ENCODE measurements at places on chromosomes 12 and 14.

- no peak for DNase-seq
Measured at GRCh38 chr12:26935636-26936378, 2.0 kb downstream of the INTS13 start.

DNA sequence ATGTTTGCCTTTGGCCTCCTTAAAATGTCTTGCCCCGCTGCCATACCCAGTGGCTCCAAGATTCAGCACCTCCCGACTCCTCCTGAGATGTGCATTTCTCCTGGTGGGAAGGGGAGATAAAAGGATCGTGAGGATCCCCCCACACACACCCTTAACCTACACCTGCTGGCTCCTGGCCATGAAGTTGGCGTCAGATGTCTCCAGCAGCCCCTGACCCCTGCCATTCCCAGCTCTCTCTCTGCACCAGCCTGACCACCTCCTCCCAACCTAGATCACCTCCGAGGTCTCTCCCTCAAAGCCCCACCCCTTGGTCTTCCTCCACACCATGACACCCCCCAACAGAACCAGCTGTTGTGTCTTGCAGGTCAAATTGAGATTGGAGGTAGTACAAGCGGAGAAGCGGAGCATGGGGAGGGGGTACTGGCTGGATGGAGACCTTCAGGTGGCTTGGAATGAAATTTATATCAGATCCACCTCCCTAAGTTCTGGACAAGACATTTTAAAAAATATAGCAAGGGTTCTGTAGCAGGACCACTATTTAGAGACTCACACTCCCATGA lies 151.1 kb upstream of the FKBP4 start:
- no peak for DNase-seq

DNA sequence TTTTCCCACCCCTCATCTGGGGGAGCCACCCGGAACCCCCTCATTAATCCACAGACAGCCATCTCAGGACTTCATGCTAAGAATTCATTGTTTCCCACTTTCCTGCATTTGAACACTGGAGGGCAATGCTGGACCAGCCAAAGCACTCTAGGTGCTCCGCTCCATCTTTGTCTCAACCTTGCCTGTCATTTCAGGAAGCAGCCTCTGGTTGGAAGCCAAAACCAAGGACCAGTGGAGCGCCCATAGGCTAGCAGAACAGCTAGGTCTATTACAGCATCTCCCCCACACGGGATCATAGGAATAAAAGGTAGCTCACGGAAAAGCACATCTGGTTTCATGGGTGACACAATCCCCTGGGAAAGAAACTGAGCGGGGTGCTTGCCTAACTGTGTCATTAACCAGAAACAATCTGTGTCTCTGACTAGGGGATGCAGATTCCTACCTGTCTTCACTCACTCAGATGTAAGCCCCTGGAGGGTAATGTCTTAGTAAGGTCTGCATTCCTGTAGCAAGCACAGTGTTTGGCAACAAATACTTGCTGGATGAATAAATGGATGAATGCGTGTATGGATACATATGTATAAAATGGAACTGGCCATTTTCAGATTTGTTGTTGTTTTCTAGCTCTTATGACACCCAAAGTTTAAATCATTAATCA lies 197.0 kb downstream of the DAD1 start:
- DNase-seq, result peak; percentile 65

- DNase-seq, result no peak
Measured at GRCh38 chr14:53875324-53875897, 81.2 kb downstream of the BMP4 start.

GRCh38 chr12:21223930-21224329 lies 92.9 kb downstream of the SLCO1B1 start:
- no peak for DNase-seq

DNA sequence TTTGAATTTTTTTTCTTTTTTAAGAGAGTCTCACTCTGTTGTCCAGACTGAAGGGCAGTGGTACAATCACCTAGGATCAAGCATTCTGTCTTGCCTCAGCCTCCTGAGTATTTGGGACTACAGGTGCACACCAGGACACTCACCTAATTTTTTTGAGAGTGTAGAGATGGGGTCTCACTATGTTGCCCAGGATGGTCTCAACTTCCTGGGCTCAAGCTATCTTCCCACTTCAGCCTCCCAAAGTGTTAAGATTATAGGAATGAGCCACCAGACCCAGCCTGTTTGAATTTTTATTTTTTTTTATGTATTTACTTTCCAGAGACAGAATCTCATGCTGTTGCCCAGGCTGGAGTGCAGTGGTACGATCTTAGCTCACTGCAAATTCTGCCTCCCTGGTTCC lies 11.3 kb downstream of the BAZ1A start:
- no peak for DNase-seq

- DNase-seq, result no peak
Measured at GRCh38 chr14:50347521-50347920, 35.4 kb downstream of the DMAC2L start.

DNA sequence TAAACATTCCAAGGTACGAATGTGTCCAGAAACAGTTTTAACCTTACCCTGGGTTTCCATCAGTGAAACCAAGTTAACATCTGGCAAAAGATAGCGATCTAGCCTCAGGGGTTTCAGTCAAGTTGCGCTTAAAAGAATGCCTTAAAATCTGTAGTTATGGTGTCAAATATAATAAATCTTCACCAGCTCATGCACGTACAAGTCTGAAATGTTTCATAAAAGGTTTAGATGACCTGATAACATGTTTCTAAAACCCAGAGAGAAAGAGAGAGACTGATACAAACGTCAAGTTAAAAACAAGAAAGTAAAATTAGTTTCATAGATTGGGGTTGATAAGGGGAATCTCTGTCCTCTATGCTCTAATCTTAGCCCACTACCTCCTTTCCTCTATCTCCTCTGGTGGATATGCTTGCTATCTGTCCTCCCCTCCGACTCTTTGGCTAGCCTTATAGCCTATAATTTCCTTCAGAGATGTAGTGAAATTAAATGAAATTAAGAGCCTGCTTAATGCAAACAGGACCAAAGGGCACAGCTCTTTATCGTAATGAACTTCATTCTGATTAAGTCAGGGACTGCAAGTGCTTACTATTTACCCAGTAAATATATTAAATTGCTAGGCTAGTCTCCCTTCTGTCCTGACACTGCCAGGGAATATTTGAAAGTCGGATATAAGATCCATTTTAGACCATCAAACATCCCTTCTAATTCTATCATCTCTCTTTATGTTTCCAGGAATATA lies 18.4 kb upstream of the FOS start:
- no peak for DNase-seq

DNA sequence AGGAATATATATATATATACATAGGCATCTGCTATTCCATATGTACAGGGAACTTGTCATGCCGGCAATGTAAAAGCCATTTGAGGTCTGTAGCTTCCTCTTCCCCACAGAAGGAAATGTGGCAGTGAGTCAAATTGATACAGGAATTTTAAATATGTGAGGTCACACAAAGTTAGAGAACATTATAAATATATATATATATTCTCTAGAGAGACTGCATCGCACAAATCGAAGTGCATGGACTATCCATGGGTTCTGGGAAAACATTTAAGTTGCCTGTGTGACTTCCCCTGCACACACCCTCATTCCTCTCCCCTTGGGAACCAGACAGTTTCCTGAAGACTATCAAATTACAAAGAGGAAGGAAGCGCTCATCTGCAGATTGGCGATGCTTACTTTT lies 100.9 kb upstream of the CCDC91 start:
- DNase-seq, result no peak

DNA sequence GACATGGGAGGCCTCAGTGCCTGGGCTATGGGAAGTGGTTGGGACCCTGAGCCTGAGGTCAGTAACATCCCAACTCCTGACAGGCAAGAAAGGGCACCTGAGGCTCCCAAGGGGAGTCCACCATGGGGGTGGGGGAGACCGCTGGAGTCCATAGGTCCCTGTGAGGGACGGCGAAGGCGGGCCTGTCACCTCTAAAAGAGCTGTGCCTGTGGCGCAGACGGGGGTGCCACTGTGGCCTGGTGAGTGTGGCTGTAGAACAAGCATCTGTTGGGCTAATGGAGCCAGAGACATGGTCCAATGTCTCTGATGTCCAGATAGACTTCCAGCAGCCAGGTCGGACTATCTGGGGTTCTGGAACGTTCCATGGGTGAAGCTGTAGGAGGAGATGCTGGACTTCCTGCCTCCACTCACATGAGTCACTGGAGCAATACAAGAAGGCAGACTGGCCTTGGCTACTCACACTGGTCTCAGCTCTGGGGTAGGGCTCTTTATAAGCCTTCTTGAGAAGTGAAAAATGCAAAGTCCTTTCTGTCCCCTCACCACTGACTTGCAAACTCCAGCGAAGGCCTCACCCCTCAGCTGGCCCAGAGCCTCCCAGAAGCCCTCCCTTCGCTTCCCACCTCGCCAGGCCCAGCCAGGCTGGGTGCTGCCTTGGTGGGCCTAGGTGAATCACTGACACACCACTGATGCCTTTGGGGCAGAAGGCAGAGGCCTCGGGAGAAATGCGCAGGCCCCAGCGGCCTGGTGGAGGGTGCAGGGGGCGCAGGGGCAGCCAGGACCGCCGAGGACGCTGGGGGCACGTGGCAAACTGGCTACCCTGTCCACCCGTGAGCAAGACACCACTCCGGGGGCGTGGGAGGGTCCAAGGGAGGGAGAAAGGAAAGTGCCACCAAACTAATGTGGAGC lies 1.1 kb upstream of the TRAF3 start:
- DNase-seq, result no peak

DNA sequence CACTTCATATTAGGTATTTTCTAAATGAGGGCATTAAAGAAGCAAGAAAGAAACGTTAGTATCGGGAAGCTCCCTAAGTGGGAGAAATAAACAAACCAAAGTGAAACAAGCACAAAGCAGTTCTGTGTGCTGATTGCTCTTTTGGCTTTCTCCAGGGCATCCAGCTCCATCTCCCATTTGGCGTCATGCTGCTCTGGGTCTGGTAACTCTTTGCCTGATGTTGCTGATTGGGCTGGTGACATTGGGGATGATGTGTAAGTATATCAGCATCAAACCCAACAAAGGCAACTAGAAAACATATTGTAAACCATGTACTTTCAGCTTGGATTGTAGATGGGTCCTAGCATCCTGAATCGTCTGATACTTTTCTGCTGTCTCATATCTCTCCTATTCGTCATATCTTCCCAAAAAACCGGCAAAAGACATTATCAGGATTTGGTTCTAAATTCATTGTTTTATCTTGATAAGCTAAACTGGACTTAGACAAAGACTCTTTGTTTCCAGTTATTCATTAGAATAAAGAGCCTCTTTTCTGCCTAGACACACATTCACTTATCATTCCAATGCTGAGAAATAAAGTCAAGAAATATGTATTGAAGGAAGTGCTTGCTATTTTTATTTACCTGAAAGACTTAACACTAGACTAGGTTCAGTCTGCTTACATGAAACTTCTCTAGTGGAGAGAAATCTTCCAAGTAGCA lies 2.4 kb downstream of the CLEC12B start:
- no peak for DNase-seq

- DNase-seq, result peak; percentile 80
Measured at GRCh38 chr12:4978737-4979136, 64.9 kb upstream of the KCNA5 start.

GRCh38 chr12:12807970-12808702 lies 5.0 kb upstream of the DDX47 start:
- no peak for DNase-seq

DNA sequence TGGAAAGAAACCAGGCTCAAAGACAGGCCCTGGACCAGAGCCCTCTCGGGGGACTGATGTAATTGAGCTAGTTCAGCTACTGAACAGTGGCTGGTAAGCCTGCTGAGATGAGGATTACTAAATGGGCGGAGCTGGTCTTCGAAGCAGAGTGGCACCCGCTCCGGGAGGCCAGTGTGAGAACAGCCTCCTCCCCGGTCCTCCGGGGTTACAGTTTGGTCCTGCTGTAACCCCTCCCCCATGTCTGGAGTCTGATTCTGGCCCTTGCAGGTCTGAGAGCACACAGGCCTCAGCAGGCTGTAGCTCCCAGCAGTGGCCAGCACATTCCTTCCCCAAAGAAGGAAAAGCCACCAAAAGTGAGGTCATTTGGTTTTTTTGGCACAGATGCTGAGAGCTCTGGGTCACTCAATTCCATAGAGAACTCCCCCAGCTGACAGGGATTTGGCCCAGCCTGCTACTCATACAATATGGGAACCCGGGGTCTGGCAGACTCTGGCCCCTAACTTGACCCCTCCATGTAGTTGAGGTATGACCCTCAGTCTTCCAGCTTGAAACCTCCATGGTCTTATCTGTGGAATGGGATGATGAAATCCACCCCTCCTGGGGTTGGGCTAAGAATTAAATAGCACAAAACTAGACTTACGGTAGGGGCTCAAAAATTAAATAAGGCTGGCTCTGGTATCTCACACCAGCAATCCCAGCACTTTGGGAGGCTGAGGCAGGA lies 39.0 kb downstream of the ACTN1 start:
- DNase-seq, result no peak

GRCh38 chr12:6494968-6495367 lies 1.1 kb downstream of the NCAPD2 start:
- no peak for DNase-seq

DNA sequence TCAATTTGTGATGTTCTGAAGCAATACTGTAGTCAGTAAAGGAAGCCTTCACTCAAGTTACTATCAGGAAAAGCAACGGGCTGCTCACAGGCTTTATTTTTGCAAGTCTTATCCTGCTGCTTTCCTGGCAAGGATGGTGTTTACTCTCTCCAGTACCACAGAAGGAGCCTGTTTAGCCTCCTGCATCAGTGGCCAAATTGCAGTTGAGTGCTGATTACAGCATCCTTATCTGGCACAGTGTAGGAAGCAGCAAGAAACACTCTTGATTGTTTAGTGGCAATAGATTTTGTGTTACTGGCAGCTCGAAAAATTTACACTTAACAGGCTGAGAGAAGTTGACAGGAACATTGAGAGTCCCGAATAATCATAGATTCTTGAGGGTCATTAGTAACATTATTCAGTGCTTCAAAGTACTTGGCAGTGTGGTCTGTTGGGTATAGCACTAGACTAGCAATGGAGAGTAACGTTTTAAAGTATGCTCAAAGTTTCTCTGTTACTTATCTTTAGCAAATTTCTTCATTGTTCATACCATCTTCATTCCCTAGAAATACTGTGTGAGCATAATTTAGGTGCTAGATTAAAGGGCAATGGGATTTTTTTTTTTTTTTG lies 11.7 kb downstream of the TULP3 start:
- peak; percentile 81 for DNase-seq

DNA sequence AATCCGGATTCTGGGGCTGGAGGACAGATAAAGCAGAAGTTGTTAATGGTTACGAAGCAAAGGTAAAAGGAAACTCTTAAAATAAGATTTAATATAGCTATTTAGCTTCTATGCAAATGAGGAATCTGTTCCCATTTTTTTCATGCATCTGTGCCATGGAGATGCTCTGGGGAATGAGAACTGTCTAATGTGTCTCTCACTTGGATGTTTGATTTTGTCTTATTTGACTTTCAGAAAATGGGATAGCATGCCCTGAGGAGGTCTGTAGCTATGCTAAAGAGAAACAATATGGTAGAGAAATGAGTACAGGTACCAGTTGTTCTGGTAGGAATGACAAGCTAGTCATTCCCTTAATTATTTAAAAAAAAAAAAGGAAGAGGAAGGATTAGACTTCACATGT lies 24.3 kb downstream of the C12orf76 start:
- DNase-seq, result no peak

GRCh38 chr12:53005215-53005985 lies 856 bp upstream of the EIF4B start:
- DNase-seq, result no peak
